ENCODE measurements at places on chromosomes 12 and 14.

GRCh38 chr12:84822525-84822924, 90.1 kb downstream of the SLC6A15 start:
- H3K27ac ChIP-seq = no peak overlapping the region
- peaks cover 15% of the 10 kb centered on the region for H3K4me1 ChIP-seq
- peaks cover 5% of the 10 kb centered on the region for H3K36me3 ChIP-seq
- H3K27me3 ChIP-seq = no peaks in the 10 kb centered on the region
- no peak overlapping the region for H3K4me3 ChIP-seq
- no peak for DNase-seq

DNA sequence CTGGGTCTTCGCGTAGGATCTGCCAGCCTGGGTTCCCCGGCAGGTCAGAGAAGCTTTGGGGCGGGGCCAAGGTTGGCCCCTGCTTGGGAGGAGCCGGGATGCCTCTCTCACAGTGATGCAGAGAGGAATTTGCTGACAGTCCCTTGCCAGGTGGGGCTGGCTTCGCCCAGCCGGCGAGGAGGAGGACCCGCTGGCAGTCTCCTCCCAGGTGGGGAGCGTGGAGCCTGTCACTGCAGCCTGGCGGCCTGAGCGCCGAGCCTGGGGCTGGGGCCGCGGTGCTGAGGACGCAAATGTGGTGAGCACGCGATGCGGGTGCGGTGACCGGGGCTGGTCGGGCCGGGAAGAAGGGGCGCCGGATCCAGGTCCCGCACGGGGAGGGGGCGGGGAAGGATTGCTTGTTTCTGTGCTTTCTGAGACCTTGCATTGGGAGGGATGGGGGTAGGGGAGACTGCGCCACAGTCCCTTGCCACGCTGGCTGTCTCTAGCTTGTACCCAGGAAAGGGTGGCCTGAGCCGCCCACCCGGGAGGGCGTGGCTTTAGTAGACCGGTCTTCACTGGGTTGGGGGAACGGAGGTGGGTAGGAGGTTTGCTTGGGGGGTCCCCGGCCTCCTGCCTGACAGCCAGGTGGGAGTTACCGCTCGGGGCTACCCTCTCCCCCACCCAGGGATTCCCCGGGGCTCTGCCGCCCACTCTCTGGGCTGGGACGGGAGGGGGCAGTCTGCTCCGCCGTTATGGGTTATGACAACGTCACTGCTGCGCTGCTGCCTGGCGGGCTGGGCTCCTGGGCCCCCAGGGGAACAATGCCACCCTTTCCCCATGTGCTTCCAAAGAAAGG, at the start of gene TMEM63C:
TMEM63C (plus strand) TSS at position 196 of the 835 bp plus-strand sequence. CDS start 37,016 bp downstream, outside the sequence.
- peaks cover 44% of the 10 kb centered on the region for H3K27me3 ChIP-seq
- peaks cover 8% of the 10 kb centered on the region for H3K4me1 ChIP-seq
- peak within 1 kb of the TSS; percentile 89 for H3K27ac ChIP-seq
- DNase-seq = peak; percentile 45

DNA sequence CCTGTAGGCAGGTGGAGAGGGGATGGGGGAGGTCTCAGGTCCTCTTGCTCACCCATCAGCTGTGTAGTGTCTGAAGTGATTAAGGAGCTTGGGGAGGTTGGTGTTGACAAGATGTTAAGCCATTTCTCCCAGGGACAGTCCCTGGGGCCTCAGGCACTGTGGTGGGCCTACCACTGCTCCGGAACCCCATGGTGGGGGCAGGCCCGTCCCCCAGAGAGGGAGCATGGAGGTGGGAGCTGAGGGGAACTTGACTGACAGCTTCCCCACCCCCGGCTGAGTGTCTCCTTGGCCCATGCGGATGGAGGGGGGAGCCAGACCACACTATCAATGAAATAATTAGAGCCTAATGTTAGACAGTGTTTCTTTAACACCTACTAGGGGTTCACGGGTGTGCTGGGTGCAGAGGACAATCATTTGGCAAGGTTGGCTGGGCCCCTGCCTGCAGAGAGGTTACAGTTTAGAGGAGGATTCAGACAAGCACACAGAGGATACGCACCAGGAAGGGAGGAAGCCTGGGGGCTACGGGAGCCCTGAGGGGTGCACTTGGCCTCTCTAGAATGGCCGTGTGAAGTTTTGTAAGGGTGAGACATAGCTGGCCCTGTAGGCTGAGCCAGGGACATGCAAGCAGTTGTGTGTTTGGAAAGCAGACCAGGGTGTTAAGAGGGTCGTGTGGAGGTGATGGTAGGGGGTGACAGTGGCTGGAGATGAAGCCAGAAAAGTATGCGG, 19.3 kb upstream of the KRT80 start:
- peaks cover 54% of the 10 kb centered on the region for H3K4me1 ChIP-seq
- peaks cover 4% of the 10 kb centered on the region for H3K27me3 ChIP-seq
- H3K27ac ChIP-seq = no peak overlapping the region
- DNase-seq = no peak
- no peaks in the 10 kb centered on the region for H3K36me3 ChIP-seq
- no peak overlapping the region for H3K4me3 ChIP-seq

- no peak for DNase-seq
- no peak overlapping the region for H3K4me3 ChIP-seq
- no peak overlapping the region for H3K27ac ChIP-seq
- peaks cover 13% of the 10 kb centered on the region for H3K27me3 ChIP-seq
Measured at GRCh38 chr14:54797986-54798385, 104.6 kb downstream of the GCH1 start.

GRCh38 chr12:54300732-54301427, at the start of gene NFE2:
Gene NFE2, minus strand, starts transcription at chr12:54301015. Its CDS starts 5,767 bp downstream, at chr12:54295248.
- no peak within 1 kb of the TSS for H3K27ac ChIP-seq
- peak within 1 kb of the TSS; percentile 57 for H3K4me3 ChIP-seq
- H3K27me3 ChIP-seq = peaks cover 2% of the 10 kb centered on the region
- peak; percentile 47 for DNase-seq
- H3K36me3 ChIP-seq = no peaks in the 10 kb centered on the region

- peaks cover 37% of the 10 kb centered on the region for H3K27me3 ChIP-seq
- H3K4me3 ChIP-seq = no peak overlapping the region
- DNase-seq = peak; percentile 29
- peaks cover 10% of the 10 kb centered on the region for H3K4me1 ChIP-seq
- no peak overlapping the region for H3K27ac ChIP-seq
- H3K36me3 ChIP-seq = no peaks in the 10 kb centered on the region
Measured at GRCh38 chr12:130710733-130711080, 5.4 kb downstream of the RIMBP2 start.

- DNase-seq = no peak
- peaks cover 13% of the 10 kb centered on the region for H3K36me3 ChIP-seq
- H3K27ac ChIP-seq = no peak overlapping the region
- no peaks in the 10 kb centered on the region for H3K27me3 ChIP-seq
- no peak overlapping the region for H3K4me3 ChIP-seq
- no peaks in the 10 kb centered on the region for H3K4me1 ChIP-seq
Measured at GRCh38 chr12:113370923-113371682, 12.7 kb downstream of the PLBD2 start.

- H3K27me3 ChIP-seq = peaks cover 70% of the 10 kb centered on the region
- peak overlapping the region; percentile 69 for H3K4me3 ChIP-seq
- H3K27ac ChIP-seq = peak overlapping the region; percentile 13
- no peaks in the 10 kb centered on the region for H3K36me3 ChIP-seq
- no peak for DNase-seq
Measured at GRCh38 chr14:24051176-24051788, 527 bp upstream of the CARMIL3 start.

- no peak overlapping the region for H3K4me3 ChIP-seq
- no peaks in the 10 kb centered on the region for H3K27me3 ChIP-seq
- peaks cover 11% of the 10 kb centered on the region for H3K4me1 ChIP-seq
- DNase-seq = no peak
- no peak overlapping the region for H3K27ac ChIP-seq
Measured at GRCh38 chr12:7951671-7952070, 15.7 kb upstream of the SLC2A3 start.

GRCh38 chr12:3200032-3200617, 122.9 kb downstream of the TSPAN9 start:
- H3K36me3 ChIP-seq = peaks cover 3% of the 10 kb centered on the region
- H3K4me3 ChIP-seq = peak overlapping the region; percentile 79
- H3K27ac ChIP-seq = peak overlapping the region; percentile 21
- H3K27me3 ChIP-seq = peaks cover 34% of the 10 kb centered on the region

DNA sequence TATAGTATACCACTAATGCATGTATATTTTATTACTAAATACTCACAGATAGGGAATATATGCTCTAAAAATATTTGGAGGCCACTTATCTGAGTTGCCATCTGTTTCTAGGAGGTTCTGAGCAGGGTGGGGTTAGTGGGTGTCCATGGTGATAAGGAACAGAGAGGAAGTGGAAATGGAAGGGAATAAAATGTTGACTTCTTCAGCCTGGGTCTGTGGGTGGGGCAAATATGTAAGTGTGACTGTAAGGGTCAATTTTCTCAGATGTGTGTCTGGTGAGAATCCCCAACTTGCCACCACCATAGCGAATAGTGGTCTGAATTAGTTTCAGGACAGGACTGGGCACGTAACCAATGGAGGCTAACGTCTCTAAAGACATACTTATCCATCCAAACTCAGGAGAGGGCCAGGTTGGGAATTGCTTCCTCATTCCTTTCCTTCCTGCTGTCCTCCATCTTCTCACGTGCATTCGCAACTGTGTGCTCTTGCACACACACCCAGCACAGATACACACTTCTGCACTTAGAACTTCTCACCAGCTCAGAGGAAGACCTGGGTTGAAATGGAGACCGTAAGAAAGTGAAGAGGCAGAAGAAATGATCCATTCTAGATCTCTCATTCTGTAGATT, 54.2 kb upstream of the GZMB start:
- H3K36me3 ChIP-seq = no peaks in the 10 kb centered on the region
- H3K4me1 ChIP-seq = no peaks in the 10 kb centered on the region
- no peak overlapping the region for H3K27ac ChIP-seq

DNA sequence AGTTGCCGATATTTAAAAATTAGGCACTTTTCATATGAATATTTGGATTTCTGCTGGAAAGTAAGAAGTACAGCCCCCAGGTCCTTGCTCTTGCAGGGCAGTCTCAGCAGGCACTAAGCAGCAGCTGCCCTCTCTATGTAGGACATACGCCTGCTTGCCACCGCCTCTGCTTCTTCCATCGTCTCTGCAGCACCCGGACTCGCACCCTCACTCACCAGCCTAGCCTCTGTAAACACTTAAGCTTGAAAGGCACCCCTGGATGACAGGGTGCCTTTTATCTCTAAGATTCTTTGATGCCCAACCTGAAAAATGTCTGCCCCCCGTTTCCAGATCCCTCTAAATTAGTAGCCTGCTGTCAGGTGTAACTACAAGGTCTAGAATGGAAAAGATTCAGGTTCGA, 19.0 kb downstream of the OTUB2 start:
- H3K27me3 ChIP-seq = no peaks in the 10 kb centered on the region
- DNase-seq = no peak
- H3K36me3 ChIP-seq = peaks cover 4% of the 10 kb centered on the region
- no peak overlapping the region for H3K27ac ChIP-seq

- no peaks in the 10 kb centered on the region for H3K4me1 ChIP-seq
- H3K27ac ChIP-seq = no peak overlapping the region
- no peaks in the 10 kb centered on the region for H3K27me3 ChIP-seq
- no peak for DNase-seq
Measured at GRCh38 chr12:91852634-91853033, 293.0 kb downstream of the BTG1 start.

DNA sequence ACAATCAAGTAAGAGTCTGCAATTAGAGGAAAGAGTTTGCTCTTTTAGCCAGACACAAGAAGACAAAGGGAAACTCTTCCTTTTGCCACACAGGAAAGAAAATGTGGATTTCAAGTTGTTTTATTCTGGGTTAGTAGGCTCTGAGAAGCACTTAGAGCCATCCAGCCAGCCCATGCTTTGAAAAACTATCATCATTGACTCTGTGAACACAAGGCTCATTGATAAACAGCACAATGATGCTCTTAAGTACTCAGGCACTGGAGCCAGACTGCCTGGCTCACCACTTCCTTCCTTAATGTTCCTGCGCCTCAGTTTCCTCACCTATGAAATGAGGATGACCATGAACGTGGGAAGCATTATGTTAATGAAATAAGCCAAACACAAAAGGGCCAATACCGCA, 150.2 kb upstream of the EEA1 start:
- no peak overlapping the region for H3K27ac ChIP-seq
- H3K36me3 ChIP-seq = no peaks in the 10 kb centered on the region
- no peak overlapping the region for H3K4me3 ChIP-seq
- peaks cover 15% of the 10 kb centered on the region for H3K4me1 ChIP-seq

- no peak overlapping the region for H3K27ac ChIP-seq
- peaks cover 16% of the 10 kb centered on the region for H3K27me3 ChIP-seq
- no peak overlapping the region for H3K4me3 ChIP-seq
- no peak for DNase-seq
Measured at GRCh38 chr12:70788774-70789173, 131.8 kb downstream of the PTPRR start.

DNA sequence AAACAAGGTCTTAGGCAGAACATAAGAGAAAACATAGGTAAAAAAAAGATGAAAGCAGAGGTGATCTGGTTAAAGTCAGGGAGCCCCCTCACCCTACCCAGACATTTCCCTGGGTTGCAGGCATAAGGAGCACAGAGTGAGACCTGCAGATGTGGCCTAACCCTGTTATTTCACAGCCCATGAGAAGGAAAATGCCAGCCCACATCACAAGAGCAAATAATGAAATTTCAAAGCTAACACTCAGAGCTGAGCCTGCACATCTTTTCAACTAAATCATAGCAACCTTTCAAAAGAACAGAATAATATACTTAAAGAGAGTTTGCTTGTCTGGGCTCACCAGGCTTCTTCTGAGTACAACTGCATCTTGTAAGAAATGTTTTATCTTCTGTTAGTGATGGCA, 295.4 kb downstream of the RPAP3 start:
- H3K27ac ChIP-seq = no peak overlapping the region
- H3K4me3 ChIP-seq = no peak overlapping the region
- H3K36me3 ChIP-seq = no peaks in the 10 kb centered on the region

DNA sequence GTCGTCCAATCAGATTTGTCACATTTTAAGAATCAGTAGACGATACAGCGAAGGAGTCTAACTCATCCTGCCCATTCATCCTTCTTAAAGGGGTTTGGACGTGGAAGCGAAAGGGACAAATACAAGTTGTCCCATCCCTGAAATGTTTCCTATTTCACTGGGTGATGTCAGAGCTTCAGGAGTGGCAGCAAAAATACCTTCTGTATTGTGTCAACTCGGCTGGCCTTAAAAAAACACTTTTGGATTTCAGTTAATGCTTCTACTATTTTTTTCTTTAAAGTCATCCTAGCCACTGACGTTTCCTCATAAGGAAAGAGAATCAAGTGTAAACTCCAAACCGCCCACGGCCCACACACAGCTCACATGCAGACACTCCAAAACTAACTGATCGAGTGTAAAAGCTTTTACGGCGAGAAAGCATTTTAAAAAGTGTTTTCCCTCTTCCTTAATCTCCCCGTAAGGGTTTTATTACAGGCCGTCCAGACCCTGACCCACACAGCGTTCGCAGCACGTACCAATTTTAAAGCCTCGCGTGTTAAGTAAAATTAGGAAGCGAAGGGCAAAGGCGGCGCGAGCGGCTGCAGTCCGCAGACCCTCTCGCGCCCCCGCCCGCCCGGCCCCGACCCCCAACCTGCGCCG, 593 bp downstream of the CFL2 start:
- no peaks in the 10 kb centered on the region for H3K36me3 ChIP-seq
- no peak for DNase-seq
- H3K27me3 ChIP-seq = no peaks in the 10 kb centered on the region
- H3K4me1 ChIP-seq = peaks cover 42% of the 10 kb centered on the region
- H3K4me3 ChIP-seq = peak overlapping the region; percentile 88
